Sigmoid colon (tissue), 7 donors: ENCODE measurements at places on chromosomes 3 and 15. TPM values are rescaled to one million over a fixed set of nuclear protein-coding genes. Genes with fewer than 3 reads are reported as not detected.

Gene OSTN
- not detected for polyA plus RNA-seq

Gene PATL2
- 1.2 TPM for polyA plus RNA-seq

Gene CLDN11
- polyA plus RNA-seq, result 0.23 TPM

Gene ESYT3
- polyA plus RNA-seq, result 0.23 TPM

Gene CTDSPL
- polyA plus RNA-seq, result 22.8 TPM

Gene RGMA
- 18.5 TPM for polyA plus RNA-seq

Gene ITIH3
- polyA plus RNA-seq, result 0.95 TPM

Gene FBXL22
- polyA plus RNA-seq, result 2.6 TPM

DNA sequence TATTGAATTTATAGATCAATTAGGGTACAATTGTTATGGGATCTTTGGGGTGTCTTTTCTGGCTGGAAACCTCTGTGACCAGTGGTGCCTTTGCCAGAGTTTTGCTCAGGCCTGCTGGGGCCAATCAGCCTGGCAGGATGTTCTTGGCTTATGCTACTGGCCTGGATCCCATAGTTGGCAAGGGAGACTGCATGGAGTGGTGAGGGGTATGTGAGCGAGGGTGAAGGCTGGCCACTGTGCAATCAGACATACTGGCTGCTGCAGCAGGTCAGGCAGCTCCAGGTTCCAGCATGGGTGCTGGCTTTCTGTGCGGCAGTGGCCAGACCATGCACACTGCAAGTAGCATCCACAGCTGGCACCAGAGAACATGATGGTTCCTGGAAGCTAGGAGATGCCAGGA is 1053.2 kb upstream of the GBE1 start:
- no peak for DNase-seq

DNA sequence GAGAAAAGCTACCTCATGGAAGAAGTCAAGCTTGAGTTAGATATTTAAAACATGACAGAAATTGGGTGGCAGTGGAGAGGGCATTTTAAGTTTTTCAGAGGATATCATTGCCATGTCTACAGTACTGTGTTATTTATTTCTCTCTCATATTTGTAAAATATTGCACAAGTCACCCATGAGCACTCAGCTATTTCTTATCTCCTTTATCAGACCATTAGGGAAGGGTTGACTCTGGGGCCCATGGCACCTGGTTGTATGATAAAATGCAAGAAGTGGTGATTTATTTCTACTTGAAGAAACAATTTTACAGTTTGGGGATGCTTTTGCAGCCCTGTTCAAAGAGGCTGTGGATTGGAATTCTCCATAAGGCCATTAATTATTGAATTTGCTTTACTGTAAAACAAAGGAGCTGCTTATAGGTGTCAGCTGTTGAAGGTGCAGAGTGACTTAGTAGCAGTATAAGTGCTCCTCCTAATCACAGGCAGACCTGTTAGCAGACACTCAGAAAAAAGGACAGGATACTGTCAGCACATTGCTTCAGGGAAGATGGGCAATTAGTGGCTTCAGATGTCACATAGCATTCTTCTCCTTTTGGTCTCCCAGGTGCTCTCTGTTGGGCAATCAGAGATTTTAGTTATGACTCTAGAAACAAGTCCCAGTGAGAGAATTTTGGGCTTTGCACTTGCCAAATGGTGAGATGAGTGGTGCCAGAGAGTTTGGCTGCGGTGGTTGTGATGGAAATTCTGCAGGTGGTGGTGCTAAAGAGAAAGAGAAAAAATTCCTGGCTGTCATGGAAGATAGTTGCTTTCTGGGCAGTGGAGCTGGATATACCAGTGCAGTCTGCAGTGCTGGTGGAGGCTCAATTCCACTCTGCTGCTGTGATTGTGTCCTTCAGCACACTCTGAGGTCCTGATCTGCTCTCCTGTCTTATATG is 129.7 kb upstream of the ROPN1 start:
- DNase-seq, result no peak

GRCh38 chr3:155890671-155891190 is 20.3 kb downstream of the GMPS start:
- DNase-seq, result no peak

DNA sequence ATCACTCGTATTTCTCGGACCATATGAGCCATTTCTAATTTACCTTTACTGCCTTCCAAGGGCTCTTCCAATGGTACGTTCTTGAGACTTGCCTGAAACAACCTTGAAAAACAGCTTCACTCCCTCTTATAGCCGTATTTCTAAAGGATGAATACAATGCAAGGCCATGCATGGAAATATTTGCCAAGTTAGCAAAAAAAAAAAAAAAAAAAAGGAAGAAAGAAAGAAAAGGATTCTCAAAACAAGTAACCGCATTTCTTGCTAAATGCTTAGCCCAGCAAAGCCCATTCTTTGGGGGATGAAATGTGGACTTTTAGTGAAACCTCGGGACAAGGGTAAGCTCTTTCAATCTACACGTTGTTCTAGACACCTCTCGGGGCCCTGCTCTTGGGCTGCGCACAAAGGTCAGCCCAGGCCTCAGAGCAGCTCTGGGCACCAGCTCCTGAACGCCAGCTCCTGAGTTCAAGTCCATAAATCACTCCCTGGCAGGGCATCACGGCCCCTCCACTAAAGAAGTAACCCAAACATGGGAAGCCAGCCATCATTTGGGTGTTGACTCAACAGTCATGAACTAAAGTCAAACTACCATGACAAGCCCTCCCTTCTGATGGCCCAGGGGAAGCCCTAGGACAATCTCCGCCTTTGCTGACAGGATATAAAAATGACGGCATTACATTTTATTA is 132.7 kb downstream of the ADAMTS17 start:
- DNase-seq, result no peak

DNA sequence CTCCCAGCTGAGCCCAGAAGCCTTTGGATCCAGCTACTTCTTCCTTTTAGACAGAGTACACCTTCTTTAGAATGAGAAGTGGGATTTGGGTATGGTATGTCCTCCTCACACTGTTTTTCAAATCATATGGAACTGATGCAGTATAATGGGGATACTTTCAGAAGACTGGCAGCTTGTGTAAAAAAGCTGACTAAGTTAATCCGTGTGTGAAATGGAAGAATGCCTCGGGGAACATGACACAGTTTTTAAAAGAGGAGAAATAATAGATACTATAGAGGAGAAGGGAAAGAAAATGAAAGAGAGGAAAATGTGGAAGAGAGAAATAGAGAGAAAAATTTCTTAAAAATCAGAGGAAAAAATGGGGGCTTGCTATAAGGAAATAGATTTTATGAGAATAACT is 47.7 kb downstream of the TUSC7 start:
- DNase-seq, result no peak

DNA sequence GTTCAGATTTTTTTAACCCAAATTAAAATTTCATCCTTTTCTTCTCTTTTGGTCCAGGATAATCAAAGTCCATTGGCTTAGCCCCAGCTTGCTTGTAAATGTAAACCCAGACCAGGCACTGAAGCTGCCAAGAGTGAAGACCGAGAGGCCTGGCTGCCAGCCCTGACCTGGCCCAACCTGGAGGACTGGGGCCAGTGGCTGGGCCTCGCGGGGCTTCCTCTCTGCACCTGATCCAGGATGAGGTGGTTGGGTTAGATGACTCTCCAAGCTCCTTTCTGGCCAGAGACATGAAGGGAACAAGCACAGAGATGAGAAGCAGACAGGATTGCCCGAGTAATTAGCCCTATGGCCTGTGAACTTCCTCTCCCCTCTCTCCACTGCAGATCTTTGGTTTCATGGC is 50.6 kb downstream of the CMTM6 start:
- DNase-seq, result no peak

DNA sequence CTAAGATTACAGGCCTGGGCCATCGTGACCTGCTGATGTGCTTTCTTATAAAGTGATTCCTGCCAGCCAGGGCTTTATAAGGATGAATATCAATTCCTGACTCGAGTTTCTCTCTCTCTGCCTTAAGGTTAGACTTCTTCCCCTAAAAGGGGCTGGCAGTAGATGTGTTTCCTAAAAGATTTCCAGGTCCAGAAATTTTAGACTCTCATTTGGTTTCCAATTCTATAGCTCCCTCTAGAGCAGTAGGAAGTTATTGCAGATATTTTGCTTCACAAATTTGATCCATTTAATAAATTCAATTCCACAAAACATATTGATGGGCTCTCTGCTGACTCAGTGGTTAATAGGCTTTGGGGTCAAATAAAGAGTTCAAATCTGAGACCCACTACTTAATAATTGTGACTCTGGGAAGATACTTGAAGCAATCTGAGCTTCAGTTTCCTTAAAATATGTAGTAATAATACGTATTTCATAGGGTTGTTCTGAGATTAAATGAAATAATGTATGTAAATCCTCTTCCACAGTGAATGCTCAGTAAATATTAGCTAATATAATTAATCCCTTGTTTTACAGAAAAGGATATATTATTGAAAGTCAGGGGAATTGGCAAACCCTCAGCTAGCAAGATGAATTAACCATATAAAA is 2.1 kb downstream of the TRIM69 start:
- DNase-seq, result no peak

DNA sequence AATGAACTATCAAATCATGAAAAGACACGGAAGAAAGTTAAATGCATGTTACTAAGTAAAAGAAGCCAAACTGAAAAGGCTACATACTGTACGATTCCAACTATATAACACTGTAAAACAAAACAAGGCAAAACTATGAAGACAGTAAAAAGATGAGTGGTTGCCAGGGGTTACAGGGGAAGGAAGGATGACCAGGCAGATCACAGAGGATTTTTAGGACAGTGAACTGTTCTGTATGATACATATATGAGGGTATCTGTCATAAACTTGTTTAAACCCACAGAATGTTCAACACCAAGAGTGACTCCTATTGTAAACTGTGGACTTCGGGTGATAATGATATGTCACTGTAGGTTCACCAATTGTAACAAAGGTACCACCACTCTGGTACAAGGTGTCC is 60.6 kb downstream of the CHSY1 start:
- no peak for DNase-seq

- no peak for DNase-seq
Observed at GRCh38 chr15:74821091-74821789, 5.2 kb upstream of the CPLX3 start.

DNA sequence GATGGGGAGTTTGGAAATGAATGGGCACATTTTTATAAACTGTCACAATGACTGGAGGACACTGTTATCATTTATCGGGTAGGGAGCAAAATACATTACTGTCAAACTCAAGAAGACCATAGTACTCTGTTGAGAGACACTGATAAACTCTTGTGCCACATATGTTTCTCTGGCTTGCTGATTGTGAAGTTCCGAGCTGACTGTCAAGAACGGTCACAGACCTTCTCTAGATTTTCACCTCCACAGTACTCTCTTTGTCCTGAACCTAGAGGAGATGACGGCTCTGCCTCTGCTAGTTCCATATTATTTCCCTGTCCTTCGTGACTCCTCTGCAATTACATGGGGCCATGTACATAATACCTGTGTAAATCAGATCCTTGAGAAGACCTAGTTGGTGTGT is 451.9 kb downstream of the LPP start:
- no peak for DNase-seq

DNA sequence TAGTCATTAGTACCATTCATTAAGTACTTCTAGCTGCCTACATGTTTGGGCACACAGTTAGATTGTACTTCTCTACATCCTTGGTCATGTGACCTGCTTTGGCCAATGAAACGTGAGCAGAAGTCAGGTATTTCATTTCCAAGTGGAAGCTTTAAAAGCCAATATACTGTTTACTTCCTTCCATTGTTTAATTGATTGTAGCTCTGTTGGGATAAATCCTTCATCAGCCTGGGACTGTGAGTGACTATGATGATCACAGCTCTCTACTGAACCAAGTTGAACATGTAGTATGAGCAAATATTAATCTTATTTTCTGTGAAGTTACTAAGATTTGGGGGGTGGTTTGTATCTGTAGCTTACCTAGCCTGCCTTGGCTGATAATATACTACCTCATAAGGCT is 116.5 kb upstream of the ROPN1 start:
- DNase-seq, result no peak

DNA sequence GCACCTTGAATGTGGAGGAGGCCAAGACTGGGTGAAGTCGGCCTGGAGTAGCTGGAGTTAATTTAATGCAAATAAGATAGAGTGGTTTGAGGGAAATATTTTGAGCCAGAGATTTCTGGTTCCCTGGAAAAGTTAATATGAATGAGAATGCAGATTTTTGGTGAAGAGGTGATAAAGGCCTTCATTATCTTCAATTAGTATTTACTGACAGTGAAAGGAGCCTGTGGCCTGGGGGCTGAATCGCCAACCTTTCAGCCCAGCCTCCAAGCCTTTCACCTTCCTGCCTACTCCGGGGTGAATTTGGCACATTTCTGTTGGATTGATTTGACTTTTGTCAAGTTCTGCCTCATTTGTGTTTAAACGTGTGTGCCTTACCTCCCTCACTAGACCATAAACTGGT is 147.8 kb downstream of the SOX2 start:
- DNase-seq, result no peak

- peak; percentile 69 for DNase-seq
Observed at GRCh38 chr3:107710851-107711250, 188.1 kb downstream of the BBX start.

DNA sequence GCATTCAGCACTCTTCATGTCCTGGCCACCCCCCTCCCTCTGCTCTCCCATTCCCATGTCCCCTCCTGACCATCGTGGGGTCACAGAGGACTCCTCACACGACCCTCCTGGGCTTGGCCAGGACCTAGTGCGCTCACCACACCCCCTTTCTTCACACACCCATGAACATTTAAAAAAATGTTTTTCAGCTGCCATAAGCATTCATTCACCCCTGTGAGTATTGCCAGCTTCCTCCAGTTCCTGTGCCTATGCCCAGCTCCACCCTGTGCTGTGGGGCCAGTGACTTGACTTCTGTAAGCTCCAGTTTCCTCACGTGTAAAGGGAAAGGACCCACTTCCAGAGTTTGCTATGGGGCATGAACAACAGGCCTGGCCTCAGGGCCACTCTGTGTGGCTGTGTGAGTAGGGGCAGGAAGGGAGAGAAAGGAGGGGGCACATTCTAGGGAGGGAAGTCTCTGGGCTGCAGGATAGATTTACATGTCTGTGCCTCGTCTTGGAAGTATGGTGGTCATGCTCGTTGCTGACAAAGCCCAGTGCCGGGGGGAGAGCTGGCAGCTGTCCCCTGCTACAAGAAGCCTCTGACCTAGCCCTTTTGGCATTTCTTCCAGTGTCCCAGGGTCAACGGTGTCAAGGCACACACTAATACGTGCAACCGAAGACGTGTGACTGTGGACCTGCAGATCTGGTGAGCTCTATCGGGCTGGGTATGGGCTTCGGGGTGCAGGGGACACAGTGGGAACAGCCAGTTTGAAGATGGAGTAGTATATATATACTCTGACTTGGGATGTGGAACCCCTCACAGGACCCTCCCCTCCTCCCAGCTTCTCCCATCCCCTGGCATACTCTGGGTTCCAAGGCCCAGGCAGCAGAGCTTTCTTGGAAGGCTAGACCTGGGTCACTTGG is 22.8 kb downstream of the ESYT3 start:
- DNase-seq, result no peak

GRCh38 chr3:136404056-136404455 is 153.9 kb downstream of the PCCB start:
- DNase-seq, result no peak

GRCh38 chr3:17553080-17553479 is 189.4 kb downstream of the TBC1D5 start:
- DNase-seq, result no peak
